LHCN-M2 (cell line): ENCODE measurements at places on chromosomes 2 and 18. TPM values are rescaled to one million over a fixed set of nuclear protein-coding genes. Genes with fewer than 3 reads are reported as not detected.

Gene KIF1A
- total RNA-seq, result 0.75 TPM in 1 of 2 replicates, not detected in the other

GRCh38 chr2:11562476-11562875 lies 28.6 kb downstream of the GREB1 start:
- no peak for DNase-seq

- DNase-seq, result no peak
Observed at GRCh38 chr2:136207665-136208064, 89.7 kb upstream of the CXCR4 start.

DNA sequence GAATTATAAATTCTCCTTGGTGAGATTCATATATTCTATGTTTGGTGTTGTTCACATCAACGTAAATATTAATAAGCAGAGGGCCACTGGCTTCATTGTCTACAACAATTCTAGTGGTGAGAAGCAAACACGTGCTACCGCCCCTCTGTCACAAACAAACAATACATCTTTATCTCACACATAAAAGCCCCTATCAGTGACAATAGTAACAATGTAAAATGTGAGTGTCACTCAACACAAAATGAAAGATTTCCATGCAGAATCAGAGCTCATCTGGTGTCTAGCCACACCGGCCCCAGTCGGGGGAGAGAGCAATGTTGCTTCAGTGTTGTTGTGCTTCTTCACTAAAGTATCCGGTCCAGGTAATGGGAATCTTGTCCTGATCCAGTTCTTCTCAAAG lies 932.6 kb downstream of the SOCS6 start:
- no peak for DNase-seq

DNA sequence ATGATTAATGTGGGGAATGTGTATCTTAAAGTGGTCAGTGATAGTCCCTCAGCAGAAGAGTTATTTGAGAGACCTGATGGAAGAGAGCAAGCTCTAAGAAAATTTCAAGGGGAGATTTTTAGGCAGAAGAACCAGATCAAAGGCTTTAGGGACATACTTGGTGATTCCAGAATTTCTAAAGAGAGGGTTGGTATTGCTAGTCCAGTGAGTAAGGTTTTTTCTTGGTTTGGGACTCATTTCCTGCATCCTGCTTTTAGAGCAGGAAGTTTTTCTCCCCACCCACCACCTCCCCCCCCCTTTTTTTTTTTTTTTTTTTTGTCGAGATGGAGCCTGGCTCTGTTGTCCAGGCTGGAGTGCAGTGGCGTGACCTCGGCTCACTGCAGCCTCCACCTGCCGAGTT lies 42.7 kb upstream of the DYSF start:
- no peak for DNase-seq
